ENCODE measurements at places on chromosomes 11 and 22. TPM values are rescaled to one million over a fixed set of nuclear protein-coding genes. Genes with fewer than 3 reads are reported as not detected.

Gene ZDHHC13
- total RNA-seq: 10.3 TPM

Gene TRIM48
- not detected for total RNA-seq

Gene GAL3ST1
- 1.1 TPM for total RNA-seq

Gene APOA1
- total RNA-seq: 15.5 TPM

Gene FAR1
- total RNA-seq: 39.5 TPM

Gene LTO1
- total RNA-seq: 19.8 TPM

Gene DEPDC5
- total RNA-seq: 42.7 TPM

Gene NNMT
- 295 TPM for total RNA-seq

Gene SCN4B
- 0.25 TPM for total RNA-seq

Gene HBG2
- total RNA-seq: 0.37 TPM

Gene GPR83
- 0.12 TPM for total RNA-seq

Gene CPT1B
- 5.4 TPM for total RNA-seq

Gene WT1
- total RNA-seq: 66.4 TPM

Gene RASD2
- total RNA-seq: 0.97 TPM

Gene HBG1
- not detected for total RNA-seq

Gene BRSK2
- 1.2 TPM for total RNA-seq

Gene CHRNA10
- 1.1 TPM for total RNA-seq

Gene MPPED2
- total RNA-seq: 2.9 TPM

Gene PIH1D2
- 1.1 TPM for total RNA-seq

Gene LRRC74B
- 1.2 TPM for total RNA-seq

Gene ST14
- total RNA-seq: 0.78 TPM

Gene RAB38
- 1.9 TPM for total RNA-seq

All from ovary (tissue), 10 donors.